Fibroblast of the conjunctiva (primary cell): ENCODE measurements at places on chromosomes 1 and 21.

DNA sequence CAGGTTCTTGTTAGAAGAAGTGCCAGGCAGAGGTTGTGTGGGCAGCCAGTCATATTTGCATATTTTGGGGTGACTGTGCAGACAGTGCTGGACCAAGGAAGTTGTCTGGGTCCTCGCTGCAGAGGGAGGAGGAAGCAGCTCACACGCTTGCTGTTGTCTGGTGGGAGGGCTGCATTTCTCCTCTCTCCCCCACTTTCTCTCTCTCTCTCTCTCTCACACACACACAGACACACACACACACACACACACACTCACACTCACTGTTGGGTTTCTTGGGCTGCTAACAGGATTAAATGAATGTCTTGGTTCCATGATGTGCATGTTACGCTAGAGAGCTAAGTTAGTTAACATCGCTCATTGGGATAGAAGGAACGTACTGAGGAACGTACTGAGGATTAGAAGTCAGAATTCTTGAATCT is 72.9 kb downstream of the AGPAT3 start:
- no peak for DNase-seq

DNA sequence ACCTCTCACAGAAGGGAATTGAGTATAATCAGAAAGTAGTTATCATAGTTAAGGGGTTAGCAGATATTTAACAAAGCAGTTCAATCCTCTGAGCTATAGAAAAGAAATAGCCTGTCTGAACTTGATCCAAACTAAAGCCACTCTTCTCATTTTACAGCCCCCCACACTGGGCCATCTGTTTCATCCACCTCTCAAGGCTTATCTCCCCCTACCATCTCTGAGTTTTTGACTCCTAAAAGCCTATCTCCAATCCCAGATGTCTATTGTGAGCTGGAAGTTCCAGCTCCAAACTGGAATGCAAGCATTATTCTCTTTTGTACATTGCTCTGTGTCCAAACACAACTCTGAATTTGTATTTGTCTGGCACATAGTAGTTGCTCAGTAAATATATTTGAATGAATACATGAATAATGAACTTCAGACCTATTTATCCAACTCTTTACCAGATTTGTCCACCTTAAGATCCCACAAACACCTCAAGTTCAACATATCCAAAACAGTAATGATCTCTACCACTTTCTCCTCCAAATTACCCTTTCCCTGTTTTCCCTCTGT is 98.1 kb downstream of the PLPP3 start:
- DNase-seq = no peak

GRCh38 chr21:41616031-41616591 is 108.2 kb upstream of the TMPRSS2 start:
- no peak for DNase-seq

- no peak for DNase-seq
Observed at GRCh38 chr1:228082918-228083870, 686 bp downstream of the ARF1 start.

GRCh38 chr21:33339135-33339534 is 14.4 kb downstream of the IFNAR1 start:
- DNase-seq = no peak

- no peak for DNase-seq
Observed at GRCh38 chr1:232090816-232091215, 464.2 kb downstream of the DISC1 start.

DNA sequence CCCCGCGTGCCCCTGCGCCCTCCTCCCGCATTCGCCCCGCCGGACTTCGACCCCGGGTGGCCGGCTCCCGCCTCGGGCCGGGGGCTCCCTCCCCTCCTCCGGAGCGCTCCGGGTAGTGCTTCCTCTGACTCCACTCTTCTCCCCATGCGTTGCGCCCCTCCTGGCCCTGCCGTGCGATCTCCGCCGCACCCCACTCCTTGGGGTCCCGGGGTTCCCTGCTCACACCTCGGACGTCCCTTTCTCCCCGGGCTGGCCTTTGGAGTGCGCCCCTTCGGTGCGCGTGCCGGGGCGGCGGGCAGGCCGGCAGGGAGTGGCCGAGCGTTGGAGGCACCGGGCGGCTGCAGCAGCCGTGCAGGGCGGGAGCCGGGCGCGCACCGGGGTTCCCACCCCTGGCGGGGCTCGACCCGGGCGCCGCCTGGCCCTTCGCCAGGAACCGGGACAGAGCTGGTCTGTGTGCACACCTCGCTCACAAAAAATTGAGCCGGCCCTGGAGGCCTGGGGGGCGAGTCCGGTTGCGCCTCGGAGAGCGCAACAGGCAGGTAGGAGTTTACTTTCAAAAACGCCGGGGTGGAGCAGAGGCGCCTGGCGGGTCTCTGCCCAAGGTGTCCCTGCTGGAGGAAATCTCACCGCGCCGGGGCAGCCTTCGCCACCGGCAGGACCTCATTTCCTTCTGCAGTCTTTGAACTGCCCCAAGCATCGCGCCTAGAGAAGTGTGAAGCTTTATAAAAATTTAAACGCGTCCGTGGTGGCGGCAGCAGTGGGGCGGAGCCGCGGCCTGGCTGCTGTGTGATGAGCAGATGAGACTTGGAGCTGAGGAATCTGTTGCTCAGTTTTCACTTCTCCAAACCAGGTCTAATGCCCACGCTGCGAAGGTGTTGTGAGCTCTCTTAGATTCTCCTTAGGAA is 650 bp downstream of the VANGL1 start:
- DNase-seq = no peak

- no peak for DNase-seq
Observed at GRCh38 chr1:173383351-173383750, 93.8 kb upstream of the PRDX6 start.

DNA sequence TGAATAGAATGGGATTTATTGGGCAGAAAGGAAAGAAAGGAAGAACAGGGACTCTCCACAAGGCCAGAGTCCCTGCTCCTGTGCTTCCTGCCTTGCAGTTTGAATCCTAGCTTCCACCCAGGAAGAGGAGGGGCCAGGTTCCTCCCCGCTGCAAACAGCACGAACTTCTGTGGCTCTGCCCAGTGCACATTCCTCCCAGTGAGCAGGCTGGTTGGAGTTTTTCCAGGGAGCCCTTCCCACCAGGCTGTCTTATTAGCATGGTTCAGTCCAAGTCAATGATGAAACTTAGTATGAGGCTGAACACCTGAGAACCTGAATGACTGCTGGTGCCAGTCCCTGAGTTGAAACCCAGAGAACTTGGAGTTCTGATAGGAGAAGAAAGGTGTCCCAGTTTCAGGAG is 247.2 kb downstream of the DUSP10 start:
- no peak for DNase-seq

GRCh38 chr21:14120091-14120734 is 90.5 kb downstream of the LIPI start:
- DNase-seq = no peak

DNA sequence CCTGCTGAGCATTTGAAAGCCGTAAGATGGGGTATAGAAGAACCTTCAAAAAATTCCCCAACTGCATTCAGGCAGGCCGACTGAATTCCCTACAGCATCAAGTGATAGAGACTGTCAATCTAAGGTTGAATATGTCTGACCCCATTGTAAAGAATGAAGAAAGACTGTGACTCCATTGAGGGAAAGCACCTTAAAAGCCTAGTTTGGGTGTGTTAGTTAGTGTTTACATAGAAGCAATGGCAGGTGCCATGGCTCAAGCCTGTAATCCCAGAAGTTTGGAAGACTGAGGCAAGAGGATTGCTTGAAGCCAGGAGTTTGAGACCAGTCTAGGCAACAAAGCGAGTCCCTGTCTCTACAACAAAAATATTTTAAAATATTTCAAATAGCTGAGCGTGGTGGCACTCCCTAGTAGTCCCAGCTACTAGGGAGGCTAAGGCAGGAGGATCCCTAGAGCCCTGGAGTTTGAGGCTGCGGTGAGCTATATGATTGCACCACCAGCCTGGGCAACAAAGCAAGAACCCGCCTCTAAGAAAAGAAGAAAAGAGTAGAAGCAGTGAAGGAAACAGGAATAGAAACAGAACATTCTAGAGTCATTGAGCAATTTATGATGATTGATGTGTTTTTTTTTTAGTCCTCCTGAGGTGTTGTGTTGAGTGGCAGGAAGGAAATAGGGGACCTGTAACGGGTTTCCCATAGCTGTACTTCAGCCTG is 15.4 kb downstream of the POLR3GL start:
- DNase-seq = no peak

GRCh38 chr1:66262208-66262963 is 271.6 kb upstream of the SGIP1 start:
- peak; percentile 67 for DNase-seq

GRCh38 chr1:148292915-148293314 is 140.8 kb upstream of the NBPF11 start:
- DNase-seq = no peak

- no peak for DNase-seq
Observed at GRCh38 chr1:160672789-160673695, 26.2 kb upstream of the SLAMF1 start.

DNA sequence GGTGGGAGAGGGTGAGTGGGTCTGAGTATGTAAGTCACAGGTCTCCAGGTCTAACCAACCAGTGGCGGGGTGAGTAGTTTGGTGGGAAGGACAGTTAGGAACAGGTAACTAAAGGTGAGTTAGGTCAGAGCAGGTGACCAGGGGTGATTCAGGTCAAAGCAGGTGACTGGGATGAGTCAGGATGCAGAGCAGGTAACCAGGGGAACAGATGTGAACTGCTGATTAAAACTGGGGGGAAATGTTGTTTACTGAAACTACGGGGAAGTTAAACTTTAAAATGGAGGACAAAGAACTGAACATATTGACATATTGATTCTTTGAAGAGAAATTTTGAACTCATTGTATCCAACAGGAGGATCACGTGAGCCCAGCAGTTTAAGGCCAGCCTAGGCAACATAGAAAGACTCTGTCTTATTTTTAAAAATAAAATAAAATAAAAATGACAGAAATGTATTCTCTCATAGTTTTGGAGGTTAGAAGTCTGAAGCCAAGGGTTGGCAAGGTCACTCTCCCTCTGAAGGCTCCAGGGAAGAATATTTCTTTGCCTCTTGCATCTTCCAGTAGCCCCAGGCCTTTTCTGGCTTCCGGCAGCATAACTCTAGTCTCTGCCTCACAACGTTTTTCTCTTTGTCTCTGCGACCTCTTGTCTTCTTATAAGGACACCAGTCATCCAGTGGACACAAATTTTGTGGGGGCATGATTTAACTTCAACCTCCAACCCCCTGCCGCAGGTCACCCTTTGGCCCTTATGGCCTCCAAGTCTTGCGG is 64.3 kb upstream of the TINAGL1 start:
- DNase-seq = no peak

GRCh38 chr1:11845641-11846335 is 1.8 kb downstream of the NPPA start:
- no peak for DNase-seq

DNA sequence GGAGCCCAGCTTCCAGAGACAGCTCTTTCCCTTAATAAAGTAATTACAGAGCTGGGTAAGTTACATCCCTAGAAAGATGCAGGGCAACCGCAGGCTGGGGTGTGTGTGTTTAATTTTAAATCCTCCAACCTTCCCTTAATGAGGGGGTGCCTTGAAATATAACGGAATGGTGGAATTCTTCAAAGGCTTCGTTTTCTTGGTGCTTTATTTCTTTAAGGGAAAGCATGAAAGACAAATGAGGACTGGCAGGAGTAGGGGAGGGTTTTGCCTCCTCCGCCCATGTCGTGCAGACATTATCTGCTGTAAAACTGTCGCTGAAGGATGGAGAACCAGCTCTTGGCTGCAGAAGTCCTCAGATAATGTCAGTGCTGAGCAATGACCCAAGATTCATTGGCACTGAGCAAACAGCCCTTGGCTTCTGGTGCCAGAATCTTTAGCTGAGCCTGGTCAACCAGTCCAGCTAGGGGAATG is 15.5 kb downstream of the SLC6A17 start:
- DNase-seq = no peak

DNA sequence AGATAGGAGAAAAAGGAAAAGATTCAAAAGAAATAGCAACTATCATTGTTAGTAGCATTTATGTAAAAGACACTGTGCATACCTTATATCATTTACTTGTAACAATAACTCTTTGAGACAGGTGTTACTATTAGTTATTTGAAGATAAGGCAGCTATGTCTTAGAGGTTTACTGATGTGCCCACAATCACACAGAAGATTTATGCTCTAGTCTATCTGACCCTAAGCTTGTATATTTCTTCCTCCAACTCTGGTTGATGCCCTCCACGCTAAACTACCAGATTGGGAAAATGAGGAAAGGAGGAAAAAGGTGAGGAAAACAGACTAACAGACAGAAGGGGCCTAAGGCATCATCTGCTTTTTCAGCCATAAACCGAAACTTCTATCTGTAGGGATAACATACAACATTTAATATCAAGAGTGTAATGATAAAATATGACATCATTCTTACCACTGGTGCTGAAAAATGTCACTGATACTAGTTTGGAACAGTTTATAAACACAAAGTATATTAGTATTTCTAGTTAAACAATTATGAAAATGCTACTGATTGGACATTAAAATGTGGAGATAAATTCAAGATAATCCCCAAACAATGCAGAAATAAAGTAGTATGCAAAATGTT is 5.1 kb downstream of the COLGALT2 start:
- DNase-seq = no peak

DNA sequence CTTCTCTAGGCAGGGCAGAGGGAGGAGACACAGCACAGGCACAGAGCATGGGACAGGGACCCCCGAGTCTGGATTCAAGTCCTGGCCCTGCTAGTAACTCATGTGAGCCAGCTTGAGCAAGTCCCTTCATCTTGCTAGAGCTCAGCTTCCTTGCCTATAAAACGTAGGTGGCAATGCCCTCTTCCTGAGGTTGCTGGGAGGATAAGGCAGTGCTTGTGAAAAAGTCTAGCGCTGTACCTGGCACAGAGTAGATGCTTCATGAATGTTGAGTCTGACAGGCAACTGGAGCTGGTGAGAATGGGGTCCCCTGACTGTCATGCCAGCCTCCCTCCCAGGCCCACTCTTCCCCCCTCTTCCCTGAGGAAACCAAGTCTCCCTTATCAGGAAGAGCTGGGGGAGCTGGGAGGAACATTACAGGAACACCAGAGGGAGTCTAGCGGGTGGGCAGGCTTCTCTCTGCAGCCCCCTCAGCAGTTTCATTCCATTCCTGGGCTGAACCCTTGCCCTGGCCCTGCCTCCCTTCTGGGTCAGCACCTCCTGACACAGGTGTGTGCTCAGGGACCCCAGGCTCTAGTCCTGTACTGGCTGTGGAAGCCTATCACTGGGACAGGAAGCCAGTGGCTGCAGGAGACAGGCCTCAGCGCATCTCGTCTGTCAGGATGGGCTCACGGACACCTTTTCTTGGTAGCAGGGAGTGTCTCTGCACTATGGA is 9.9 kb downstream of the CHRNB2 start:
- no peak for DNase-seq

DNA sequence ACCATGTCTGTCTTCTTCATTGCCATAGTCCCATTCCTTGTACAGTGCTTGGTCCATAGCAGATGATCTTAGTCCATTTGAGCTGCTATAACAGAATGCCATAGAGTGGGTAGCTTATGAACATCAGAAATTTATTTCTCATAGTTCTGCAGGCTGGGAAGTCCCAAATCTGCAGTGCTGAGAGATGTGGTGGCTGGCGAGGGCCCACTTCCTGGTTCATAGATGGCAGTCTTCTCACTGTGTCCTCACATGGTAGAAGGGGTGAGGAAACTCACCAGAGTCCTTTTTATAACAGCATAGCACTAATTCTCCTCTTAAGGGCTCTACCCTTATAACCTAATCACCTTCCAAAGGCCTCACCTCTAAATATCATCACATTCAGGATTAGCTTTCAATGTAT is 23.1 kb upstream of the RAP1A start:
- DNase-seq = no peak
